ENCODE measurements at places on chromosomes 2 and 18.

GRCh38 chr18:10040287-10041011 lies 126.6 kb downstream of the VAPA start:
- DNase-seq = no peak

- no peak for DNase-seq
These were observed 5.8 kb upstream of the SEMA4C start for GRCh38 chr2:96875498-96876268.

DNA sequence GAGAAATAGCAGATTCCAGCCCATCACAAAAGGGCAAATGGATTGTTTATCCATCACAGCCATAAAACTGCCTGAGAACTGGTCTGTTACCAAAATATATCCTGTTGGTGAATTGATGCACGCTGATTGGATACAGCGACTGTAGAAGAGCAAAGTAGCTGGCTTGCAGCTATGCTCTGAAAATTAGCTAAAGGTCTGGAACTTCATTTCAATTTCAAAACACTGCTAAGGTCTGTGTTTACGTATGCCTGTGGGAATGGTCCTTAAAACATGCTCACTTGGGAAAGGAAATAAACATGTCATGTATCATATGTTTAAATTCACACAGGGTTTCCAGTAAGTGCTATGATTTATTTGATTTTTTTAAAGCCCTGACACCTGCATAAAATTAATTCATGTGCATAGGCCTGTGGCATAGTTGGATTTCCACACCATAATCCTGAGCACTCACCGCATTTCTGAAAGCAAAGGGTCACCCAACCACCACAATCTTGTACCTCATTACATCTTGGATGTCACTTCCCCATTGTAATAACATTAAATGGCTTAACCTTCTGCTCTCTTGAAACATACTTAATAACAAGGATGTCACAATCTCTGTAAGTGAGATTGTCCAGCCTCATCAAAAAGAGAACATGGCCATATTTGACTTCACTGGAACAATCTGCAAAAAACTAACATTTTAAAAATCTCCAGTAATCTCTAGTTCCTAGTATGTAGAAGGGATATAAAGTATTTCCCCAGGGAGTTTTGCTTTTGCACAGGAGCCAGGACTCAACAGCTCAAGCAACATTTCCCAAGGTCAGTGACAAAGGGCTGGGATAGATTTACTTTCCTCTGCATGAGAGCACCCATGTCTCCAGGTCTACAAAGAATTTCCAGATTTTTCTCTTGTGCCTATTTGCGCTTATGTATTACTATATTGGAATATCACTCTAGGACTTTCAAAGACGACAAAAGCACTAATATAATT lies 109.8 kb downstream of the FARSB start:
- DNase-seq = no peak

- no peak for DNase-seq
These were observed 69.7 kb downstream of the COBLL1 start for GRCh38 chr2:164771897-164772296.

DNA sequence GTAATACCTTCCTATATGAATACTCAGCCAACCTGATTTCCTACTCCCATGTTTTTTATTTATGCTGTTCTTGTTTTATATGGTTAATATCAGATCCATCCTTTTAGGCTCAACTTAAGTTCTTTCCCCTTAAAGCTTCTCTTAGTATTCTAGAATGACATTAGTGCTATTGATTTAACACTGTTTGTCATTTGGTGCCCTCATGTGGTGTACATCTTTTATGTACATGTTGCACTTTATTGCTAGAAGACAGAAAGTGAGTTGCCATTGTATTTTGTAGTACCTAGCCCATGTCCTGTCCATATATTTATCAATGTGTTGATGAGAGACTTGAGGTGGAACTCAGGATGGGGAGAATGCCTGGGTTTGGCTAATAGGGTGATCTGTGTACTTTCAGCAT lies 2.5 kb downstream of the HTRA2 start:
- no peak for DNase-seq

DNA sequence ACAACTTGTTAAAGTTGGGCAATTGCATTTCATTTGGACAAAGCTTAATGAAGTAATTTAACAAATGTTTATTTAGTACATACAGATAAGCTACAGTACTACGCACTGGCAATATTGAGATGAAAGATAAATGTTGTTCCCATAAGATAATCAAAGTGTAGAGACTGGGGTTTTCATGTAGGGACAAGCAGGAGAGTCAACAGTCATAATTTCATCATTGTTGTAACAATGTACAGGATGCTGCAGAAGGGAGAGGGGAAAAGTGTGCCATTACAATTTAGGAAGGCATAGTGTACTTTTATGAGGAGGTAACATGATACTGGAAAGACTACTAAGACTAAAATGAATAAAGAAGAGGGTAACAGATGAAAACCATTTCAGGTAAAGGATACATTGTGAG lies 441.6 kb downstream of the ERBB4 start:
- no peak for DNase-seq

Measured in cortex of kidney (tissue), 1 donor.